ENCODE measurements at places on chromosomes 2 and 18. TPM values are rescaled to one million over a fixed set of nuclear protein-coding genes. Genes with fewer than 3 reads are reported as not detected.

DNA sequence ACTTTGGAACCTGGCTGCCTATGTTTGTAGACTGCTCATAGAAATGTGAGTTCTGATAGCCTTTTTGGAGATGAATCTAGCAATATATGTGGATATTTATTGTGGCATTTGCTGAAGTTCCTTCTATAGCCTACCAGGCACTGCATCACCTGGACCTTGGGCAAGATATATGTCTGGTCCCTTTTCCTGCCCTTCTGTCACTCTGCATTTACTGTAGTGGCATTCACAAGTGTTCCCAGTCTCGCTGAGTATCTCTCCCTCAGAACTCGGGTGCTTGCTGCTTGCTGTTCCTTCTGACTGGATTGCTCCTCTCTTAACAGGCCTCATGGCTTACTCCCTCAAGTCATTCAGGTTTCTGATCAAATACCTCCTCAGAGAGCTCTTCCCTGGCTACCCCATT is 145.0 kb downstream of the UBE2E3 start:
- no peak for DNase-seq

- DNase-seq, result no peak
Measured at GRCh38 chr2:224799691-224800090, 83.5 kb upstream of the CCDC195 start.

DNA sequence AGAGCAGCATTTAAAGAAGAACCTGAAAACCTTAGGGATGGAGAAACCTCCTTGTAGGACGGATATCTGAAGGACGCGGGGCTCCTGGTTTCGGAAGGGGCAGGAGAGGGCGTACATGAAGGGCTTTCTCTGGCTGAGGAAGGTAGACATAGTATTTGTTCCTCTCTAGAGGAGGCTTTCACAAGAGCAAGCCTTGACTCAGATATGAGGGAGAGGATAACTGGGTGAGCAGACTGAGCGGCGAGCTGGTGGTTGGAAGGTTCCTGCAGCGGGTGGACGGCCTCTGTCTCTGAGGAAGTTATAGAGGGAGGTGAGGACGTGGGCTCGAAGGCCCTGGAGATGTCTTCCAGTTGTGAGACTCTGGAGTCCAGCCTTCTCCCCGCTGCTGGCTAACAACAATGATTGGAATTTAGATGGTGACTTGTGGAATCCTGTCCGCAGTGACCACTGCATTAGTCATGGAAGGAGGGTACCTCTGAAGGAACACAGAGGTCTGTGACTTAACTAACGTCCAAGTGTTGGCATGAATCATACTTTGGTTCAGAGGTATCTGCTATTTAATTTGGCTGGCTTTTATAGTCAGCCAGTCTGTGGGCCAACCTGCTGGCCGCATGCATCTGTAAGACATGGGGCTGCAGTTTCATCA is 80.9 kb downstream of the ASAP2 start:
- DNase-seq, result no peak

- no peak for DNase-seq
Measured at GRCh38 chr2:172100080-172100934, 2.4 kb downstream of the DLX2 start.

GRCh38 chr2:9200633-9201015 is 6.0 kb upstream of the ASAP2 start:
- DNase-seq, result no peak

GRCh38 chr2:227653419-227653818 is 13.2 kb upstream of the SCYGR5 start:
- DNase-seq, result no peak

GRCh38 chr2:241324775-241325174 is 9.1 kb downstream of the SEPTIN2 start:
- no peak for DNase-seq

- peak; percentile 19 for DNase-seq
Measured at GRCh38 chr18:69980982-69981804, 33.5 kb upstream of the CD226 start.

DNA sequence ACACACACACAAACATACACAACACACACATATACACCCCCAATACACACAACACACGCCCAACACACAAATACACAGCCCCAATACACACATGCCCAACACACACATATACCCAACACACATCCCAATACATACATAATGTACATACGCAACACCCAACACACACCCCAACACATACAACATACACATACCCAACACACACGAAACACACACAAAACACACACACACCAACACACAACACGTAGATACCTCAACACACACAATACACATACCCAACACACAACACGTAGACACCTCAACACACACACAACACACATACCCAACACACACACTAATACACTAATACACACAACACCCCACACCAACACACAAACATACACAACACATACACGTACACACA is 8.9 kb upstream of the STK25 start:
- no peak for DNase-seq

DNA sequence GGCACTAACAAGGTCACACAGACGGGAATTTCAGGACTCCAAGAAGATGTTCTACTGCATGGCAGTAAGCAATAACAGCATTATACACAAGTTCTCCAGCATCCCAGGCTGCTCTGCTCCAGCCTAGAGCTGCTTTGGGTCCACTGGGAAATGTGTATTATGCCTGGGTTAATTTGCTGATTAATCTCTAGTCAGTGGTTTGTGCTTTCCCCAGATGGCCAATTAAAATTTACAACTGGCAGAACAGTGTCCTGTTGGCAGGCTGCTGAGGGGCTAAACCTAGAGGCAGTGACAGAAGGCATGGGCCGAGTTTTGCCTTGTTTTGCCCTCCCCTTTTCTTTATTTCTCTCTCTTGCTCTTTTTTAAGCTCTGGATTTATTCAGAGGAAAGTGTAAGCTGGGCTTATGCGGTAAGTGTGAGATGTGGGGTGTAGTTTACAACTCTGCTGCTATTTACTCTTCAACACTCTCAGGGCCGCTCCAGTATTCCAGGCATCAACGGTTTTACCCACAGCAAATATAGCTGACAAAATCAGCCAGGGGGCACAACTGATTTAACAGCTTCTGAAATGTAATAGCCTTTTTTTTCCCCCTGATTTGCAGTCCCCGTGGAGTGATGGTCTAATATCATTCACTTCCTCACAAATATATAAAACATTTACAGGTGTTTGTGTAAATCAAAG is 348.0 kb downstream of the GPD2 start:
- peak; percentile 86 for DNase-seq

- no peak for DNase-seq
Measured at GRCh38 chr2:46737577-46737976, 178.0 kb downstream of the MCFD2 start.

DNA sequence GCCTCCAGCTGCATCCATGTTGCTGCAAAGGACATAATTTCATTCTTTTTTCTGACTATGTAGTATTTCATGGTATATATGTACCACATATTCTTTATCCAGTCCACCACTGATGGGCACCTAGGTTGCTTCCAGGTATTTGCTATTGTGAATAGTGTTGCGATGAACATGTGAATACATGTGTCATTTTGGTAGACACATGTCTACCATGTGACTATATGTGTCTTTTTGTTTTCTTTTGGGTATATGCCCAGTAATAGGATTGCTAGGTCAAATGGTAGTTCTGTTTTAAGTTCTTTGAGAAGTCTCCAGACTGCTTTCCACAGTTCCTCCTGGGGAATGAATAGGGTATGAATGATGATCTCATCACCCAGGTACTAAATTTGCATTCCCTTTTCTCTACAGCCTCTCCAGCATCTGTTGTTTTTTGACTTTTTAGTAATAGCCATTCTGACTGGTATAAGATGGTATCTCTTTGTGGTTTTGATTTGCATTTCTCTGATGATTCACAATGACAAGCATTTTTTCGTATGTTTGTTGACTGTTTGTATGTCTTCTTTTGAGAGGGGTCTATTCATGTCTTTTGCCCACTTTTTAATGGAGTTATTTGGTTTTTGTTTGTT is 35.6 kb upstream of the FEZ2 start:
- DNase-seq, result no peak

GRCh38 chr2:216757532-216757931 is 62.2 kb upstream of the IGFBP5 start:
- DNase-seq, result no peak

DNA sequence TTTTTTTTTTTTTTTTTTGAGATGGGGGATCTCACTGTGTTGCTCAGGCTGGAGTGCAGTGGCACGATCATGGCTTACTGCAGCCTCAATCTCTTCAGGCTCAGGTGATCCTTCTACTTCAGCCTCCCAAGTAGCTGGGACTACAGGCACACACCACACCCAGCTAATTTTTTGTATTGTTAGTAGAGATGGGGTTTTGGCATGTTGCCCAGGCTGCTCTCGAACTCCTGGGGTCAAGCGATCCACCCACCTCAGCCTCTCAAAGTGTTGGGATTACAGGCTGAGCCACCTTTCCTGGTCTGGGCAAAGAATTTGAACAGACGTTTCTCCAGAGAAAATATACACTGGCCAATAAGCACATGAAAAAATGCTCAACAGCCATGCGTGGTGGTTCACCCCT is 2.9 kb upstream of the SNRNP200 start:
- no peak for DNase-seq

Gene MC2R
- not detected for polyA plus RNA-seq

Gene ZSWIM2
- not detected for polyA plus RNA-seq

Gene QPCT
- 74.2 TPM for polyA plus RNA-seq

Gene USP40
- polyA plus RNA-seq, result 8.4 TPM

Gene DQX1
- not detected for polyA plus RNA-seq

Gene ACTG2
- 1.6 TPM for polyA plus RNA-seq

Gene ASB18
- not detected for polyA plus RNA-seq

Gene MARCHF4
- 41.1 TPM for polyA plus RNA-seq
